ENCODE measurements at places on chromosomes 1 and 21.
A peak's percentile ranks its signal among the peaks of the same experiment; 100 is the strongest.

- peak; percentile 32 for DNase-seq
Measured at GRCh38 chr1:164559342-164560051, 513 bp downstream of the PBX1 start.

DNA sequence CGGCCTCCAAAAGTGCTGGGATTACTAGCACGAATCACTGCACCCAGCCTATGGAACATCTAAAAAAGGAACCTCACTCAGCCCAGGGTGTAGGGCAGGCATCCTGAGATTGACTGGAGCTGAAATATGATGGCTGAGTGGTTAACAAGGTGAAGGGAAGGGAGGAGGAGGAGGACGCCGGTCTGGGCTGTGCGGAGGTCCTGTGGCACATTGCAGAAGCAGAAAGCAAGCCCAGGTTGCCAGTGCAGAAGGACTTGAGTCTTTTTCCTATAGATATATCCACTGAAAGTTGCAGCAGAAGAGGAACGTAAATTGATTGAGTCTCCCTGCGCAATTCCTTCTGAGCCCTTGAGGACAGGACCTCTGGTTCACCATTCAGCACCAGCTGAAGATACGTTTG, 1.5 kb upstream of the KIF17 start:
- no peak for DNase-seq

GRCh38 chr1:188778578-188778977, 1699.1 kb downstream of the BRINP3 start:
- DNase-seq = no peak

- DNase-seq = no peak
Measured at GRCh38 chr1:196654271-196654670, 2.4 kb downstream of the CFH start.

DNA sequence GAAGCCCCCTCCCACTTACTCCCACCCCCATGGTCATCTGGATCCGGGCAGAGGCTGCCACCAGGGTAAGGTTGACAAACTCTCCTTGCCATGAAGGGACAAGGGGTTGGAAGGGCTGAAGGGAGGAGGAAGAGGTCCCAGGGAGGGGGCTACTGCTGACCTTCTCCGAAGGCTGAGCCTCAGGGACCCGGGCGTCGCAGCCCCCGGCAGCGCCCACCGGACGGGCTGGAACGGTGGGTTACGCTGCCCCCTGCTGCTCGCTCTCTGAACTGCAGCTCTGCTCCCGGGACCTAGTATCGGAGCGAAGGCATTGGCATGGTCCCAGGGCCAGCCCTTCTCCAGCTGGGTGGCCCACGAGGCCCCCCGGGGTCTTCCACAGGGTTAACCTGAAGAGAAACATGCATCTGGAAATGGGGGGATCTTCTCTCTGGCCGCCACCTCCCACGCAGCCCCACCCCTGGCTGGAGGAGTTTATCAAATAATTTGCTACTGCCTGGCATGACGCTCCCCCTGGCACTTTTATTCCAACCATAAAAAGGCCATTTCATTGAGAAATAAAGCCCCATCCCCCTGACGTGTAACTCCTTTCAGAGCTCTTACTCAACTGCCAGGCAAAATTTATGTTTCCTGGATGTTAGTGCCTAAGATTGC, 70.4 kb upstream of the TARDBP start:
- no peak for DNase-seq

DNA sequence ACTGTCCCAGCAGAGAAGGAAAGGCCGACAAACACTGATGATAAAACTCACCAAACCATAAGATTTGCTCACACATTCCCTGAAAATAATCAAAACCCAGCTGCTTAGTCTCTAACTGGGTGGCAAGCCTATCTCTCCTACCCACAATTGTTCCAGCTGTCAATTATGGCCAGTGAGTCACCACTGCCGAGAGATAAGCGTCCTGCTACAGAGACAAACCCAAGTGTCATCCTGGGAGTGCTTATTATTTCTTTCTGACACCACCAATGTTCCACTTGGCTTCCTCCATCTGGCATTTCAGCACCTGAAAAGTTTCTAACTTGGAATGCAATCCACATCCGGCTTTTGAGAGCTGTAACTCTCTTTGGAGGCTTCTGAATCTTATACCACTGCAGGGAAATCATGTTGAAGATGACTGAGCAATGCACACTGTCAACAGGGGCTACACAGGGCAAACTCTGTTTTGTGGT, 51.5 kb upstream of the VAV3 start:
- DNase-seq = no peak

GRCh38 chr1:167643441-167643840, 13.4 kb downstream of the RCSD1 start:
- no peak for DNase-seq

- no peak for DNase-seq
Measured at GRCh38 chr1:34982820-34983376, 2.2 kb downstream of the TMEM35B start.

- DNase-seq = peak; percentile 62
Measured at GRCh38 chr21:45894450-45894825, 87.1 kb upstream of the COL6A1 start.

DNA sequence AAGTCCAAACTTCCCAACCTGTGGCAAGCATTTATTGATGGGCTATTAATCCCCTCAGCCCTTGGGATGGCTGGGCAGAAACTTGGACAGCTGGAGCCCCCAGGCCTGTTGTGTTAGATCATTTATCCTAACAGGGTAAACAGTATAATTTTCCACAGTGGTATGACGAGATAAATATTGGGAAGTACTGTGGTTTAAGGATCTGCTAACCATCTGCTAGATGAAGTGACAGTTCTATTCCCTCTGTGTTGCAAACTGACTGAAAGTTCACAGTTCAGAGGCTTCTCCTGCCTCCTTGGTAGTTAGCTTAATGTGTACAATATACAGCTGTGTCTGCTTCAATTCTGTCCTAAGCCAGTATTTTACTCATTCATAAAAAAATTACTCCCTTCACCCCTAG, 127.5 kb upstream of the CHODL start:
- DNase-seq = no peak

DNA sequence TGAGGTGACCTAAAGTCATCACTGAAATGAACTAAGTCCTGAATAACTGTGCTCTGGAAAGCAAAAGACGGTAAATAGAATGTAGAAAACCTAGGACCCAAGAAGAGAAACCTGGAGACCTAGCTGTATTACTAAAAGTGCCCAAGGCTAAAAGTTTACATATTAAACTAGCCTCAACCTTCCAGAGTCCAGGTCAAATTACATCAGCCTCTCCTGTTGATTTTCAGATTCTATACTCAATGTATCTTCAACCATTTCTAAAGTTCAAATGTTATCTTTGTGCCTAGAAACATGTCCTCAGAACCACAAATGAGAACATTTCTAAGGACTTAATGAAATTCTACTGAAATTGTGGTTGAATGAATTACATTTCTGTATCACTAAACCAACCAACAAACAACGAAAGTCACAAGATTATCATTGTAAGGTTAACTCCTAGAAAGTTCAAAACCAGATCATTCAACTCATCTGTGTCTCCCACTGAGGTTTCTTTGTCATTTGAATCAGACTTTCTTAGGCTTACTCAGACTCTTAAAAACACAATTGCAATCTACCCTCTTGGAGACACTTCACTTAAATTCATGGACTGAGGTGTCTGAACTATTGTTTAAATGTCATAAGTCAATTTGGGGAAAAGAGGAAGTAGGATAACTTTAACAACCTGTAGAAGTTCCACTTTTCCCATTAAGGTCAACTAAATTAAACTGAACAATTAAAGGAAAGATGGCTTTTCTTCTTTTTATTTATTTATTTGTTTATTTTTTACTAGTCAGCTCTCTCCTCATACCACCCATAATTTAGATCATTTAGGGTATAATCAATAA, 207.7 kb downstream of the BARHL2 start:
- DNase-seq = no peak

All from dorsolateral prefrontal cortex (tissue), 122 donors.